HFFc6 (cell line): ENCODE measurements at places on chromosomes 12 and 14. TPM values are rescaled to one million over a fixed set of nuclear protein-coding genes. Genes with fewer than 3 reads are reported as not detected.

DNA sequence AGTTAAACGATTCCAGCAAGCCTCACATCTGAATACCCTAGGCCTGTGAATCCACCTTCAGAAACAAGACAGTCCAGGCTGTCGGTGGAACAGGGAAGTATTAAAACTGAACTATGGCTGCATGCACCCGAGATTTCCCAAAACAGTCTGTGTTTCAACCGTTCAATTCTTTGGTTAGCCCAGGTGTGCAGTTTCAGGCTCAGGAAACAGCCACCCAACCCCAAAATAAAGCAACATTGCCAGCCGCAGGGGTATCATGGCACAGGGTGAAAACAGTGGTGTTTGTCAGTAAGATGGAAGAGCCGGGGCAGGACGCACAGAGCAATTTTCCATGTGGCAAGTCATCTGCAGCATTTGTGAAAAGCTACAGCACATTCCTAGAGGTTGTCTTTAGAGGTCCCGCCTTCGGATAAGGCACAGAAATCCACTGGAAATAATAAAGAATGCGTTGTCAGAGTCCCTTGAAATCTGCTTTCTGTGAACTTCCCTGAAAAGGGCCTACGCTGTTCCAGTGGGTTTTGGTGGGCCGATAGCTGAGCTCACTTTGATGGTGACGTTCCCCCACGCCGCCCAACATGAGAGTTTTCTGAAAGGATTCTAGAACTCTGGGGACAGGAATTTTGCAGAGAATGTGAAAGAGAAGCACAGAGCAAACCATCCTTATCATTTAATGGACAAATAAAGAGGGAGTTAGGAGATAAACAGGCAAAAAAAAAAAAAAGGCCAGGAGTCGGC is 84.9 kb downstream of the BCL11B start:
- H3K36me3 ChIP-seq: no peaks in the 10 kb centered on the region; the same call in 1 of the 2 replicates
- no peak overlapping the region for H3K27ac ChIP-seq
- peaks cover 4% of the 10 kb centered on the region for H3K27me3 ChIP-seq
- H3K4me1 ChIP-seq: peaks cover 12% of the 10 kb centered on the region

DNA sequence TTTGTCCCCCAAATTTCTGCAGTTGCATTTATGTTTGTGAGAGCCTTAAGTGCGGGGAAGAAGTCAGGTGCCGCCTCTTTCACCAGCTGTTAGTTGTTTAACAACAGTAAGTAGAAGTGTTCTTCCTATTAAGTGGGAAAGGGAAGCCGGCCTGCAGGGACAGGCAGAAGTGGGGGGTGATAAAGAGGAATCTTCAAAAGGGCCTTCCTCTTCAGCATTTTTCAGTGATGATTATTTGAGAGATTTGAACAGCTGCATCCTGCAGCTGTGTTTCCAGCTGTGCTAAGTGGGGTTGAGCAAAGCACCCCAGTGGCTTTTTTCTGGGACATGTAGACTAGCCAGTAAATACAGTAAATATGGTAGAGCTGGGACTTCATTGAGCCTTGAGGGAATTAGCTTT is 32.1 kb upstream of the SLC38A1 start:
- no peaks in the 10 kb centered on the region for H3K36me3 ChIP-seq
- no peak overlapping the region for H3K4me3 ChIP-seq
- DNase-seq: no peak
- no peaks in the 10 kb centered on the region for H3K27me3 ChIP-seq
- no peak overlapping the region for H3K27ac ChIP-seq
- peaks cover 18% of the 10 kb centered on the region for H3K4me1 ChIP-seq

DNA sequence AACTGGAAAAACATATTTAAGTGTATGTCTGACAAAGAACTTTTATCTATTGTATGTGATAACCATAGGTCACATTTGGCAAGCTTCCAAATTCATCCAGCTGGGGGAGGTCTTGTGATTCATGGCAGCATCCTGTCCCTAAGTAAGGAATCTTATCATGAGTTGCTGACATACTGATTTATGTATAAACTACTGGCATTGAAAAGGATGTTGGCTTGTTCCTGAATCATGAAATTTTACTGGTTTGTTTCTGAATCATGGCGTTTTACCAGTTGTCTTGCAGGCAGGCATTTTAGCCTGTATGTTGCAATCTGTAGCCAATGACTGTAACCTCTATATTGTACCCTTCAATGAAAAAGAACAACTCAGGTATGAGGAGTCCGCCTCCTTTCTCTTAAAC is 244.8 kb downstream of the IPO8 start:
- H3K4me1 ChIP-seq: no peaks in the 10 kb centered on the region
- no peak for DNase-seq
- no peak overlapping the region for H3K27ac ChIP-seq
- no peak overlapping the region for H3K4me3 ChIP-seq

- H3K36me3 ChIP-seq: no peaks in the 10 kb centered on the region
- H3K27me3 ChIP-seq: peaks cover 29% of the 10 kb centered on the region
- DNase-seq: no peak
- H3K4me3 ChIP-seq: no peak overlapping the region
Observed at GRCh38 chr14:32941668-32942065, 3.0 kb downstream of the NPAS3 start.

- peaks cover 67% of the 10 kb centered on the region for H3K4me1 ChIP-seq
- peaks cover 4% of the 10 kb centered on the region for H3K27me3 ChIP-seq
- H3K36me3 ChIP-seq: peaks cover 3% of the 10 kb centered on the region; the same call in 1 of the 2 replicates
- no peak for DNase-seq
Observed at GRCh38 chr14:89428546-89429198, 11.6 kb upstream of the FOXN3 start.

DNA sequence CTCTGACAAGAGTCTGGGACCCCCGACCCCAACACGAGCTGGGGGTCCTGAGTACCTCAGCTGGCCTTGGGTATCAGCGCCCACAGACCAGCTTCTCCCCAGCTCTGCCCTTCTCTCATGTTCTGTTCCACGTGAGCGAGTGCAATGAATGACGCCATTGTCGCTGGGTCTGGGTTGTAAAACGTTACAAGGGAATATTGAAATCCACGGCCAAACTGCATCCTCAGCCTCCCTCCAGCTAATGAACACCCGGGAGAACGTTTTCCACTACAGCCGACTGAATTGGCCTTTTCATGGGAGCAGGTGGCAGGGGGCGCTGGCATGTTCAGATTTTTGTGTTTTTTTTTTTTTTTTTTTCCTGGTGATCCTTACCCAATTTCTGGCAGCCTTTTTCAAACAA is 34.7 kb downstream of the TBX5 start:
- H3K4me1 ChIP-seq: peaks cover 24% of the 10 kb centered on the region
- no peak overlapping the region for H3K27ac ChIP-seq
- H3K4me3 ChIP-seq: no peak overlapping the region
- peaks cover 60% of the 10 kb centered on the region for H3K36me3 ChIP-seq
- peaks cover 5% of the 10 kb centered on the region; the same call in 1 of the 2 replicates for H3K27me3 ChIP-seq
- DNase-seq: no peak

GRCh38 chr14:24337824-24338175 is 2.0 kb downstream of the RIPK3 start:
- no peak overlapping the region for H3K4me3 ChIP-seq
- H3K36me3 ChIP-seq: no peaks in the 10 kb centered on the region
- H3K27ac ChIP-seq: no peak overlapping the region
- H3K27me3 ChIP-seq: peaks cover 55% of the 10 kb centered on the region

- DNase-seq: no peak
- H3K4me1 ChIP-seq: peaks cover 11% of the 10 kb centered on the region
- no peaks in the 10 kb centered on the region for H3K36me3 ChIP-seq
- no peak overlapping the region for H3K27ac ChIP-seq
- no peak overlapping the region for H3K4me3 ChIP-seq
- peaks cover 10% of the 10 kb centered on the region for H3K27me3 ChIP-seq
Observed at GRCh38 chr14:99840774-99841305, 47.6 kb downstream of the EML1 start.

- DNase-seq: no peak
- no peak overlapping the region for H3K4me3 ChIP-seq
- H3K36me3 ChIP-seq: peaks cover 3% of the 10 kb centered on the region; the same call in 1 of the 2 replicates
Observed at GRCh38 chr14:70893858-70894291, 13.4 kb upstream of the PCNX1 start.

GRCh38 chr12:97127061-97127460 is 220.0 kb downstream of the NEDD1 start:
- no peaks in the 10 kb centered on the region for H3K36me3 ChIP-seq
- H3K4me3 ChIP-seq: no peak overlapping the region
- no peaks in the 10 kb centered on the region for H3K27me3 ChIP-seq
- no peak for DNase-seq

DNA sequence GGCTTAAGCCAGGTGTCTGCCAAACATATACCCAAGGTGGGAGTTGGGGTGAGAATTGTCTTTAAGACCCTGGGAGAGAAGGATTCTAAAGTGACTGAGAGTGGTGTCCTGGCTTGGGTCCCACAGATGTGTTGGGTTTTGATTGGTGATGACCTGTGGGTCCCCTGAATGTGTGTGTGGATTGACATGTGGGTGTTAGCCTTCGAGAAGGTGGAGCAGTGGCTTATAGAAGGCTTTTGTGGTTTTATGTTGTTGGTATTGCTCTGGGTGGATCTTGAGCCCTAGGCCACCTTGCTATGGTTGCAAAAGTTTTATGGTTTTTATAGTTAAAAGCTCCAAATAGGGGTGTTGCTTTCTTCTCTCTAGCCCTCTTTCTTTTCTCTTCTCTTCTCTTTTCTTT is 29.7 kb downstream of the PLEKHG3 start:
- H3K27me3 ChIP-seq: no peaks in the 10 kb centered on the region
- DNase-seq: no peak
- no peak overlapping the region for H3K27ac ChIP-seq
- no peaks in the 10 kb centered on the region for H3K4me1 ChIP-seq

DNA sequence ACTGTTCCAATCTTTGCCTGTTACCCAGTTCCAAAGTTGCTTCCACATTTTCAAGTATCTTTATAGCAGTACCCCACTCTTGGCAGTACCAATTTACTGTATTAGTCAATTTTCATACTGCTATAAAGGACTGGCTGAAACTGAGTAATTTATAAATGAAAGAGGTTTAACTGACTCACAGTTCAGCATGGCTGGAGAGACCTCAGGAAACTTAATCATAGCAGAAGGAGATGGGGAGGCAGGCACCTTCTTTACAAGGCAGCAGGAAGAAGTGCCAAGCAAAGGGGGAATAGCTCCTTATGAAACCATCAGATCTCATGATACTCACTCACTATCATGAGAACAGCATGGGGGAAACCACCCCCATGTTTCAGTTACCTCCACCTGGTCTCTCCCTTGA is 215.0 kb downstream of the SNAPC1 start:
- H3K4me1 ChIP-seq: peaks cover 34% of the 10 kb centered on the region
- peak; percentile 38 for DNase-seq
- no peak overlapping the region for H3K4me3 ChIP-seq
- H3K27me3 ChIP-seq: peaks cover 3% of the 10 kb centered on the region
- H3K27ac ChIP-seq: peak overlapping the region; percentile 17; the same call in 1 of the 2 replicates

DNA sequence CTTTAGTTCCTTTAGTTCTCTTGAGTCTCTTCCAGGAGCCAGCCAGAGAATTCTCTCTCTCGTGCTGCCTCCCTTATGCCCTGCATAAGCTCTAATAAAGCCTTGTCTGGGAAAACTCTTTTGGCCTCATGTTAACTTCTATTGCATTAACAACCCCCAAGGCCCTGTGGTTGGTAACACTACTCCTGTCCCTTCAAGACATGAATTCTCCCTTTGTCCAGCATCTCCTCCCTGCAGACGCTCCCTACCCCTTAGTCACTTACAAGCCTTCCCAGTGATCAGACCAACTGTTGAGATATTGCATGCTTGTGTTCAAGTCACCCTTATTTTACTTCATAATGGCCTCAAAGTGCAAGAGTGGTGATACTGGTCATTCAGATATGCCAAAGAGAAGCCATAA is 12.1 kb downstream of the LTBR start:
- H3K4me1 ChIP-seq: 0 out of 2 replicates have a peak, but pooled peaks cover 5% of the 10 kb centered on the region
- H3K27me3 ChIP-seq: peaks cover 4% of the 10 kb centered on the region; the same call in 1 of the 2 replicates
- DNase-seq: no peak
- no peak overlapping the region for H3K27ac ChIP-seq
- H3K36me3 ChIP-seq: peaks cover 22% of the 10 kb centered on the region

DNA sequence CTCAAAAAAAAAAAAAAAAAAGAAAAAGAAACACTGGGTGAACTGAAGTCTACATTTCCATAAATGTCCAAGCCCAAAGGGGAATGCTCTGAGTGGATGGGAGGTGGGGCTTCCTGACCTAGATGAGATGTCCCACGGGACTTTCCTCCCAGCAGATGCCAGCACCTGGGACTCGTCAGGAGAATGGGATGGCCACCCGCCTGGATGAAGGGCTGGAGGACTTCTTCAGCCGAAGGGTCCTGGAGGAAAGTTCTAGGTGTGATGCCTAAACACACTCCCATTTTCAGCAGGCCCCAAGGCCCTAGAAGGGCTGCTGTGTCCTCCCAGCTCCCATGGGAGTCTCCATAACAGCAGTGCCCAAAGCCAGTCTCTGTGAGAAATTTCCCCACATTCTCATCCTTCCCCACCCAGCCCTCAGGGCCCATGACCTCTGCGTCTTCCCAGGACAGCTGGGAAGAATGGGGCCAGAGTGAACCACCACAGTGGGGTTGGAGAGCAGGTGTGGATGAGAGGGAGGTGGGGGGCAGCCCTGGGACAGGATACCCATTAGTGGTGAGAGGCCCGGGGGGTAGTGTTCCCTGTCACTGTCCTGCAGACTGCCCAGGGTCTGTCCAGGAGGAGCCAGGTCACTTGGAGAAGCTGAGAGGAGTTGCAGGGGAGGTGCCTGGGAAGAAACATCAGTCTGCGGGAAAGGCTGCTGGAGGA is 7.1 kb upstream of the CPNE6 start:
- H3K36me3 ChIP-seq: no peaks in the 10 kb centered on the region
- H3K27ac ChIP-seq: no peak overlapping the region

DNA sequence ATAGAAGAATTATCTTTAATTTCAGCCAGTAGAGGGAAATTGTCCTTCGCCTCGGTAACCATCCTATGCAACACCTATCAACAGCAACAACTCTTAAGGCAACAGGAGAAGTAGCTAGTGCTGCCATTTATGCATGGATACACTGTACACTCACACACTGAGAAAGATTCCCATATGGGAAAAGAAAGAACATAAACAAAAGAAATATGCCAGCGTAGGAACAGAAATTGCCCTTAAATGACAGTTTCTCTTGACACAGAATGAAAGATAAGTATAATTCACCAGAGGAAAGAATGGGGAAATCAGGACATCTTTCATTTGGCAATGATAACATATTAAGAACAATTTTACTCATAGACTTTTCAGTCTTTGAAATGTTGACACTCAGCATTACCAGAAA is 466.9 kb downstream of the BCAT1 start:
- no peaks in the 10 kb centered on the region for H3K4me1 ChIP-seq
- H3K4me3 ChIP-seq: no peak overlapping the region
- no peaks in the 10 kb centered on the region for H3K27me3 ChIP-seq
- no peak overlapping the region for H3K27ac ChIP-seq
- H3K36me3 ChIP-seq: no peaks in the 10 kb centered on the region
- DNase-seq: no peak

- no peaks in the 10 kb centered on the region; the same call in none of the 2 replicates for H3K27me3 ChIP-seq
- peaks cover 11% of the 10 kb centered on the region for H3K4me1 ChIP-seq
- H3K4me3 ChIP-seq: no peak overlapping the region
- H3K27ac ChIP-seq: no peak overlapping the region
Observed at GRCh38 chr12:26280869-26281268, 85.5 kb downstream of the SSPN start.

The JDP2 gene
- total RNA-seq: 52.0 to 67.2 TPM (median 55.7 TPM) in 3 replicates

The ANKLE2 gene
- total RNA-seq: 46.6 to 49.3 TPM (median 47.1 TPM) in 3 replicates

The NEDD1 gene
- 49.5 to 103 TPM (median 95.6 TPM) in 3 replicates for total RNA-seq
